ENCODE measurements at places on chromosomes 12 and 14.

DNA sequence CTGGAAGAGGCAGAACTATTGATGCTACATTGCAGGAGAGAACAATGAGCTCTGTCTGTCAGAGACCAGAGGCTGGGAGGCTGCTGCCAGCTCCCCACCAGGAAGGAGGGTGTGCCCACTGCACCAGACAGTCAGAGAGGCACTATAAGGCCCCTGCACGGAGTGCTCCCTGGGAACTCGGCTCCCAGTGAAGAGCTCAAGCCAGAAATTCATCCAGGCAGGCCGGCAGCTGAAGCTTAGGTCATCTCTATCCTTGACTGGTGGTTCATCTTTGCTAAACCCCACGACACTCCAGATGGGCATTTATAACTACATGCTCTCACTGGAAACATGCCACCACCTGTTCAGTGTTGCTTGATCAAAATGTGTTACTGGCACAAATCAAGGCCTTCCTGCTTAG lies 65.1 kb upstream of the GPATCH2L start:
- DNase-seq = no peak

GRCh38 chr14:105806568-105806967 lies 280.2 kb downstream of the TMEM121 start:
- DNase-seq = no peak

GRCh38 chr14:80927083-80927989 lies 14.2 kb downstream of the CEP128 start:
- peak; percentile 29 for DNase-seq

- DNase-seq = no peak
Measured at GRCh38 chr12:31560516-31560915, 30.4 kb downstream of the DENND5B start.

GRCh38 chr12:1339618-1340319 lies 254.6 kb downstream of the FBXL14 start:
- DNase-seq = no peak

- no peak for DNase-seq
Measured at GRCh38 chr14:53108292-53109104, 44.6 kb downstream of the DDHD1 start.

GRCh38 chr12:27549236-27549800 lies 25.3 kb downstream of the PPFIBP1 start:
- no peak for DNase-seq

DNA sequence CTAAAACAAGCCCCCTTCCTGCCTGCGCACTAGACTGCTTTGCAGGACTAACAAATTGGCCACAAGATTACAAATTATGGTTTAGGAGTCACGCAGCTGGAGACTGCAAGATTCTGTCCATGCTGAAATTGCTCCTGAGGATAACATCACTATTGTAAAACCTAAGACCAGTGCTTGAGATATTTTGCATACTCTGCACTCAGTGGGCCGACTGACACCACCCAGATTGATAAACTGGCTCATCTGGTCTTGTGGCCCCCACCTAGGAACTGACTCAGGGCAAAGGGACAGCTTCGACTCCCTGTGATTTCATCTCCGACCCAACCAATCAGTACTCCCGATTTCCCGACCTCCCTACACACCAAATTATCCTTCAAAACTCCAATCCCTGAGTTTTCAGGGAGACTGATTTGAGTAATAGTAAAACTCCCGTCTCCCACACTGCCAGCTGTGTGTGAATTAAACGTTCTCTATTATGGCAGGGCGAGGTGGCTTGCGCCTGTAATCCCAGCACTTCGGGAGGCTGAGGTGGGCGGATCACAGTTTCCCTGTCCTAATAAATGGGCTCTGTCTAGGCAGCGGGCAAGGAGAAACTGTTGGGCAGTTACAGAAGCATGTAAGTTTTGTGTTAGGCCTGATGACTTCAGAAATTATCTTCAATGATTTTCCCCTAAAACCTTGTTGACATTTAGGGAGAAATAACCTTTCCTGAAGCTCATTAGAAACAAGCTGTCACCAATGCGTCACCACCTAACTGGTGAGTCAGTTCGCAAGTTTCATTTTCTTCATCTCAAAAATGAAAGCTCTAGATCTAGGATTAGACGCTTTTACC lies 5.3 kb upstream of the UBC start:
- DNase-seq = no peak

GRCh38 chr14:40894846-40895245 lies 711.8 kb upstream of the LRFN5 start:
- no peak for DNase-seq

- no peak for DNase-seq
Measured at GRCh38 chr12:122345042-122345441, 77.4 kb downstream of the CLIP1 start.

GRCh38 chr12:118925826-118926225 lies 55.5 kb upstream of the SRRM4 start:
- DNase-seq = no peak

GRCh38 chr12:57461276-57461916 lies 1.8 kb downstream of the GLI1 start:
- peak; percentile 95 for DNase-seq

GRCh38 chr14:52467515-52468266 lies 84.6 kb downstream of the TXNDC16 start:
- DNase-seq = no peak

DNA sequence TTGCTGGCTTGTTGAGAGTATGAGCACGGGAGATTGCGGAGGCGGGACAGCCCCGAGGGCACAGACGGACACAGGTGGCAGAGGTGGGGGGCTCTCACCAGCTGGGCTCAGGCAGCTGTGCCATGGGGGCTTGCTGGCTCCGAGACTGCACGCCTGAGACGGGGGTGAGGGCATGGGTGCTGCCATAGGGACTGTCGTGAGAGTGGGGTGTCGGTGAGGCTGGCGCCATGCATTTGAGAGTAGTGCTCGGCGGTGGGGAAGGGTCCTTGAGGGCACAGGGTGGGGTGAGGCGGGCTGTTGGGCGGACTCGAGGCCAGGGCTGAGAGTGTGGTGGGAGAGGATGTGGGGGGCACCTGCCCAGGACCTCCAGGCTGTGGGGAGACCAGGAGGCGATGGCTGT lies 40.7 kb upstream of the TEX22 start:
- no peak for DNase-seq

DNA sequence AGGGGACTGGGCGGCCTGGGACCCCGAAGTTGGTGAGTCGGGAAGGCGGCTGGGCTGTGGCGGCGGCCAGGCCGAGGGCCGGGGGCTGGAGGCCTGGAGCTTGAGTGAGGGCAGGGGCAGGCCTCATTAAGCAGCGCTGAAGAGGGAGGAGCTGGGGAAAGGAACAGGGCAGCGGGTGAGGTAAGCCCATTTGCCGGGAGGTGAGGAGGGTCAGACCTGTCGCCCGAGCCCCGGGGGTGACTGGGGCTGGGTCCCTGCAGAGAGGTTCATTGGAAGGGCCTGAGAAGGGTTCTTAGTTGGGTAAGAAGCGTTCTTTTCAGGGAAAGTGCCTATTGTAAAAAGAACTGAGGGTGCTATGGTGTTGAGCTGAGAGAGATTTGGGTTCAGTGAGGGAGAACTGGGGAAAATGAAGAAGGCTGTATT lies 441 bp downstream of the RAB5B start:
- DNase-seq = peak; percentile 54

DNA sequence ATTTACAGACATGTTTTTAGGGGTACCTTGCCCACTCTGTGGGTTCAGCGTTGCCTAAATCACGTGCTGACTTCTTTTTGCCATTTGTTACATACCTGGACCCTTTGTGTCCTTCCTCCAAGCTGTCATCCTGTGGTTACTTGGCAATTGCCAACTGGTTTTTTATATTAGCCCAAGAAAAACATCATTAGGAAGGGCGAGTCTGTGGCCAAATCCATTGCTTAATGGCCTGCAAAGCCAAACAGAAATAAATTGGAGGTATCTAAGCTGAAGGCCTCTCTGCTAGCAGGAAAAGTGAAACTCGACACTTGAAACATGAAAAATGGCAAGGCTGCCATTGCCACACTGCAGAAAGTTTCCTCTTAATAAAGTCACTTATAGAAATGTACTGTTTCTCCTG lies 190.4 kb downstream of the NUAK1 start:
- no peak for DNase-seq

DNA sequence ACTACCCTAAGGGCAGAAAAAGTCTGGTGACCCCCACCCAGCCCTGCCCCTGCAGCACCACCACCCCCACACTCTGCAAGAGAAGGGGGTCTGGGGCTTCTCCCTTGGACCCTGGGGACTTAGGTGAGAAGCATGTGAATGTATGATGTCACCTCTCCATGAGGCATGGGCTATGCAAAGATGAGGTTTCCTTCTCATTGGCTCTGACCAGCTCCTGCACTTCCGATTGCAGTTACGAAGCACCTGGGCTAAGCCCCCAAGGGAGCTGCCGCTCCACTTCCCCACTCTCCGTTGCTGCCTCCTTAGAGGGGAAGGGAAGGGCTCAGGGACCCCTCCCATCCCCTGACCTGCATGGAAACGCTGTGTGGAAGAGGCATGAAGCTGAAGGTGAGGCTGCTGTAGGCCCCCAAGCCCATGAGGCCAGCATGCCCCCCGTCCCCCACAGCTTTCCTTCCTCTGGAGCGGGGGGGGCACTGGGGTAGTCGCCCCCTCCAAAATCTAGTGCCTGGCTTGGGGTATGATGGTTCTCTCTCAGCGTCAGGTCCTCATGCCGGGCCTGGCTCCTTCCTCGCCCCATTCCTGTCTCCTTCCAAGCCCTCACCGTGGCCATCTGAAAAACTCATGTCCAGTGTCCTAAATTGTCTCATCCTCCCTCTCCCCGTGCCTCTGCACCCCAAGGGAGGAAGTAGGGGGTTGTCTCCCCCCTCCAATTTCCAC lies 5.5 kb upstream of the DDX23 start:
- DNase-seq = no peak

- no peak for DNase-seq
Measured at GRCh38 chr12:128920468-128920867, 67.2 kb downstream of the GLT1D1 start.

DNA sequence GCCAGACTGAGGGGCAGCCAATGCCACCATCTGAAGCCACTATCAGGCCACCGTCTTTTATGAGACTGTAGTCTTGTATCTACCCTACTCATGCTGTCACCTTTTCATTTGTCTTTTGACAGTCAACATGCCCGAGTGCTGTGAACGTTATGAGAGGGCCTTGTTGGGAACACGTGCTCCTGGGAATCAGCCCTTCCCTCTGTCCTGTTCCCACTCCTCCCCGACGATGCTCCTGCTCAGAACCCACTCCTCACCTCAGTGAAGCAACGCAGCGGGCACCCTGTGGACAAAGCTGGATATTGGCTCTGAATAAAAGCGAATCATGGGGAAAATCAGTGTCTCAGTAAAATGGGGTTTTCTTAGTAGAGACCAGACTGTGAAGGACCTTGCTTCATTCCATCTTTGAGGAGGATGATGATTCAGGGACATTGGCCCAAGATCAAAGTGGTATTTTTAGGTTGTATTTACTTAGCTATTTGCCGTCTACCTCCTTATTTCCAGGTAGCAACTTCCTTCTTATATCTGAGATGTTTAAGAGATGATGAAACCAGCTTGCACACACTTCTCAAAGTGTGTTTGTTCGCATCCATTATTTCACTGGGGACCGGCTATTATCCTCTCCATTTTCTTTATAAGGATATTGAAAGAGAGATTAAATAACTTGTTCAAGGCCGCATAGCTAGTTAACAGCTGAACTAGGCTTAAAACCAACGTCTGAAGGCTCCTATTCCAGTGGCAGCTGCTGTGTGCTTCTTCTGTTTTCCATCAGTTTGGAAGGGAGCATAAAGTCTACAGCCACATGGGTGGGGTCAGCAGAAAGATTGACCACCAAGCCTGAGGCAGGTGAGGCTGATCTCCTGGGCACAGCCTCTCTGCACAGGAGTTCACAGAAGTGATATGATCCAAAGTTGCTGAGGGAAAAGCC lies 43.9 kb upstream of the CTDSP2 start:
- DNase-seq = no peak

GRCh38 chr14:56322531-56322930 lies 204.3 kb downstream of the PELI2 start:
- no peak for DNase-seq

DNA sequence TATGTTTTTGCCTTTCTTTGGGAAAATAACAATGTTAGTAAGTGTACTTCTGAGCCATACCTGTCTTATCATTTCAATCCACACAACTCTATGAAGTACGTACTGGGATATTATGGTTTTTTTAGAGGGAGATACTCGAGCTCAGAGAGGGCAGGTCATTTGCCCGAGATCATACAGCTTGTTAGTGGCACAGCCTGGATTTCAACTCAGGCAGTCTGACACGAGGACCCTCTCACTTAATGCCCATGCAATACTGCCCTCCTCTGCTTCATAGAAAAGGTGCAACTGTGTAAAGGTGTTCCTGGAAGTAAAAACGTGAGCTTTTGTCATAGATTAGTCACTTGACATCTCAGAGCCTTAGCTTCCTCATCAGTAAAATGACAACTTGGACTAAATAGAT lies 128.0 kb downstream of the NDUFA12 start:
- DNase-seq = peak; percentile 21

DNA sequence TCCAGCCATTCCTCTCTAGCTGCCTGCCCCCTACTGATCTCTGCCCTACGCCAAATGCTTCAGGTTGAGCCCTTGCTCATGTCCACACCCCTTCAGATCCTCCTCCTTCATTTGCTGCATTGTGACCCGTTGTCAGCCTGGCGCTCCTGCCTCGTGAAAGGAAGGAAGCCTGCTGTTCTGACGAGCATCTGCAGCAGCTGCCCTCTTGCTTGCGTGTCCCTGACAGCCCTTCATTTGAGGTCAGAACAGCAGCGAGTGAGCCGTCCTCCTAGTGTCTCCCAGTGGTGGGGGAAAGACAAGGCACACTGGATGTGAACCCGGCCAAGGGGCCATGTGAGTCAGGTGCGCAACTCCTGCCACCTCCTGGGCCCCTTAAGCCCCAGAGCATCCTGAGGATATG lies 3.0 kb upstream of the PIANP start:
- DNase-seq = peak; percentile 54

DNA sequence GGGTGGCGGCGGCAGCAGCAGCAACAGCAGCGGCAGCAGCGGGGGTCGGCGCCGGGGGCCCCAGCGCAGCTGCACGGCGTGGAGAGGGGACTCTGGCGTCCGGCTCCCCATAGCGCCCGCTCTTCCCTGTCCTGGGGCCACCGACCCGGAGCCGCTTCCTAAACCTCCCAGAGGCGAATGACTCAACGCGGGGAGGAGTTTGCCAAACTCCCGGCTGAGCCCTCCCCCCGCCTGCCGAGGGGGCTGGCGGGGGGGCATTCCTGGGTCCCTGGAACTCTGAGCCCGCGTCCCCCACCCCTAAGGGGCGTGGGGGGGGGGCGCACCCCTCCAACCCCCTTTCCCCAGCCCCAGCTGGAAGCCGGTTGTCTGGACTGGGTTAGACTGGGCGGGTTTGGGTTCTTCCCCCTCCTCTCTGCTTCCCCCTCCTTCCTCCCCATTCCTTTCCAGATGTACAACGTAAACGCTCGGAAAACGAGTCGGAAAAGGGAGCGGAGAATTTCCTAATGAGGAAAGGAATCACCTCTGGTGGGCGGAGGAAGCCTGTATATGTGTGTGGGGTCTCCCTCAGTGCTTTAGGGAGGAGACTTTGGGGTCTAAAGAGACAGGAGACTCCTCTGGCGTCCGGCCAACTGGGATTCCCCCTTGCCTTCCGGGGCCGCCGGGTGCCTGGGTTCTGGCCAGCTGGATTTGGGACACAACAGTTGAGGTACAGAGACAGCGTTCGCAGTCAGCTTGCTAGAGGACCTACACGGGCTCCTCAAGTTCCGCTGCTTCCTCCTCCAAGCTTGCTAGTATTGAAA lies at the start of gene ITGA5:
Gene ITGA5, minus strand, starts transcription at position 179 of the 800 bp plus-strand sequence. Its CDS starts 68 bp downstream, at position 111.
- peak; percentile 62 for DNase-seq

- no peak for DNase-seq
Measured at GRCh38 chr14:100211893-100212292, 27.1 kb upstream of the YY1 start.

All from WTC11 (cell line).